H4 (cell line): ENCODE measurements at places on chromosomes 13 and 19. TPM values are rescaled to one million over a fixed set of nuclear protein-coding genes. Genes with fewer than 3 reads are reported as not detected.
A peak's percentile ranks its signal among the peaks of the same experiment; 100 is the strongest.

Gene SLC25A41
- total RNA-seq, result not detected in 2 replicates

DNA sequence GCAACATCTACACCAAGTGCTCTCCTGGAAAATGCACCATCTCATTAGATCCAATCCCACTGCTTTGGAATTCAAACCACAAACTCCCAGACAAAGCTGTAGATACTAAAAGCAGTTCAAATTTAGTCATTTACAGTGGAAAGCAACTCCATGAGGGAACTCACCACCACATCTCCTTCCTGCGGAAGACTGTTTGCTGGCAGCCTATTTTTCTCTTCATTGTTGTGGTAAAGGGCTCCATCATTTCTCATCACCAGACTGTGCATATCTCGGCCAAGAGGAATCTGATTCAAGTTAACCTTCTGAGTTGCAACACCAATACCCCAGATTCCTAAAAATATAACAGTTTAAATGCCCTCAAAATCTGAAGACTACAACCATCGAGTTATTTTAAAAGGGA, 8.4 kb downstream of the SPRYD7 start:
- no peak for DNase-seq

- DNase-seq, result peak; percentile 96
Observed at GRCh38 chr19:35879770-35880317, 11.5 kb downstream of the APLP1 start.

DNA sequence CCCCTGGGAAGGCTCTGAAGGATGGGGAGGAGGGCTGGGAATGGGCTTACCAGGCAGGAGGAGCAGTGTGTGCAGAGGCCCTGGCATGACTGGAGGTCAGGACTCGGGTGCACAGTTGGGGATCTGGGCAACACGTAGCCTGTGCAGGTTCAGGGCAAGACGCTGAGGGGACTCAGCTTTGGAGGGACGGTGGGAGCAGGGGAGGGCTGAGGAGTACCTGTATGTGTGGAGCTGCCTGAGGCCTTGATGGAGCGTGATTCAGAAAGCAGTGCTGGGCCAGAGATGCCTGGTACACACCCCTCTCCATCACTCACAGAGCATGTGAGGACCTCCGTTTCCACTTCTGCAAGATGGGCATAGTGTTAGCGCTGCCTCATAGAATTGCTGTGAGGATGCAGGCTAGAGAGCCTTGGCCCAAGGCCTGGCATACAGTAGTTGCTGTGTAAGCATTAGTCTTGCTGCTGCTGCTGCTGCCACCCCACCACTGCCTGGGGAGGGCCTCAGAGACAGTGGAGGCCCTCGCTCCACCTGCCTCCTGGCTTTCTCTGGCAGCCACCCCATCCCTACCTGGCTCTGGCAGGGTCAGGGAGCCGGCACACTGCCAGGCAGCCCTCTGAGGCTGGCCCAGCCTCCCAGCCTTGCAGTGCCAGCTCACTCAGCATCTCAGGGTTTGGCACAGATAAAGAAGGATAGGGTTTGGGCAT, 2.4 kb downstream of the PAK4 start:
- no peak for DNase-seq

DNA sequence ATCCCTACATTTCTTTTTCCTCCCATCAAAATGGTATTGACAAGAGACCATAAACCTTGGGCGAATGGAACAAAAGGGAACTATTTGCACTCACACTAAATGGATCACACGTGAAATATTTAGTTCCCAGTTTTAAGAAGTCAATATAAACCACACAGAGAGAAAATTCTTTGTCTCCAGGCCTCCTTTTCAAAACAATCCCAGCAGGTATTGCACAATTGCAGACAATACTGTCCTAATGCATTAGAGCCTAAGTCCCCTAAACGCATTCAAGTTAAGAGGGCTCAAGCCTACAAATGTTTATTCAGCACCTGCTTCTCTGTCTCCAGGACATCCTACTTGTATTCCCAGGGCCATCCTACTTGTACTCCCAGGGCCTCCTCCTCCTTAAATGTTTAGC, 1.3 kb upstream of the B3GLCT start:
- no peak for DNase-seq

DNA sequence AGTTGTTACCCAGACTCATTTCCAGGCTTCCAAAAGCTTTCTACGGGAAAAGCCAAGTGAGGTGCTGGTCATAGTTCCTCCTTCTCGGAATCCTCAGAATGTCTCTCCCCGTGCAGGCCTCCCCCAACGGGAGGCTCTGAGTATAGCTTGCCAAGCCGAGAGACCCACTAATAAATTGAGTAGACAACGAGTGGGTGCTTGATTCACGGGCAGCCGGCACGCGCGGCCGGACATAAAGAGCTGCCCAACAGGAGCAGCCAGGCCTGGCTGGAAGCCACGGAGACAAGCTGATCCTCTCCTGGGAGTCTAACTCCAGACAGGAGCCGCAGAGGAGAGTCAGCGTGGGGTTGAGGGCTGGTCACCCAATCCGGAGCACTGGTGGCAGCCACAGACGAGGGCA, 43.4 kb upstream of the MEDAG start:
- no peak for DNase-seq

DNA sequence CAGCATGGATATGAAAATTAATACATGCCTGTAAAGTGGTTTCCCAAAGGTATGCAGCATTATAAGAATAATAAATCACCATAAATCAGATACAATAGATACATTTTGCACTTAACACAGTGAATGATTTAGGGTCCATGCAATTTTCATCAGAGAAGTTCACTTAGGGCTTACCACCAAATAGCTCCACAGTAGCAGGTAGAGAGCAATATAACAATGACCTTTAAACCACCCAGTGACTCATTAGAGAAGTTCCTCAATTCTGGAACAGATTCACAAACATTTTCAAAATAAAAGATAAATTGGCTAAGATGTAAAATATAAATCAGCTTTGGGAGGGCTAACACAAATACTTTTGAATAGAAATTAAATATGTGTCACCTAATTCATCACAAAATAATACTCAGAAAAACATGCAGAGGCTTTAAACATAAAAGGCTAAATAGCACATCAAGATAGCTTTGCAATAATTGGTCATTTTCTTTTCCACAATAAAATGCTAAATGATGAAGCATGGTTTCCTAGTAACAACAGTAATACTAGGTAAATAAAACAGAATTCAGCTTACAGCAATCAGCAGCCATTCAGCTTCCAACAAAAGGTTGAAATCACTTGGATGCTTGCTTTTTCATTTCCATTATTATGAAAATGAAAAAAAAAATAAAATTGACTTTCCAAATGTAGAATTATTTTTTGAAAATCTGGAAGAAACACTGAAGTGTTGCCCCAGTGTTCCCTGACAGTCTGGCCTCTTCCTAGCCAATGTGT, 84.3 kb upstream of the NBEA start:
- DNase-seq, result no peak

- no peak for DNase-seq
Observed at GRCh38 chr13:104314926-104315535, 1248.8 kb upstream of the SLC10A2 start.
